ENCODE measurements at places on chromosomes 1 and 21.

GRCh38 chr1:41650028-41650880 is 165.8 kb upstream of the EDN2 start:
- no peak for DNase-seq

- DNase-seq, result peak; percentile 64
Observed at GRCh38 chr1:12478612-12478985, 139.4 kb downstream of the DHRS3 start.

- no peak for DNase-seq
Observed at GRCh38 chr1:159428536-159428935, 3.5 kb upstream of the OR10J4 start.

- DNase-seq, result no peak
Observed at GRCh38 chr1:44660176-44660575, 14.1 kb downstream of the TMEM53 start.

DNA sequence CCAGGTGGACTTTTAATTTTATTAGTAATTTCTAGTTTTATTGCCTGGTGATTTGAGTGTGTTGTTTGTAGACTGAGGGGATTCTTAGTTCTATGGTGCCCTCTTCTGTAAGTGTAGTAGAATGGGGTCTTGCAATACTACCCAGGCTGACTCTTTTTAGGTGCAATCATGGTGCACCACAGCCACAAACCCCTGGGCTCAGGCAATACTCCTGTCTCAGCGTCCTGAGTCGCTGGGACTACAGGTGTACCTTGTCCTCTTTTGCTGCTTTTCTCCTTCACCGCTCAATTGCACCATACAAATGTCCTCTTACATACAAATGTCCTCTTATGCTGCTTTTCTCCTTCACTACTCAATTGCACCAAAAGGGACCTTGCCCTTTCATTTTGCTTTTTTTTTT is 43.1 kb downstream of the SCP2 start:
- no peak for DNase-seq

DNA sequence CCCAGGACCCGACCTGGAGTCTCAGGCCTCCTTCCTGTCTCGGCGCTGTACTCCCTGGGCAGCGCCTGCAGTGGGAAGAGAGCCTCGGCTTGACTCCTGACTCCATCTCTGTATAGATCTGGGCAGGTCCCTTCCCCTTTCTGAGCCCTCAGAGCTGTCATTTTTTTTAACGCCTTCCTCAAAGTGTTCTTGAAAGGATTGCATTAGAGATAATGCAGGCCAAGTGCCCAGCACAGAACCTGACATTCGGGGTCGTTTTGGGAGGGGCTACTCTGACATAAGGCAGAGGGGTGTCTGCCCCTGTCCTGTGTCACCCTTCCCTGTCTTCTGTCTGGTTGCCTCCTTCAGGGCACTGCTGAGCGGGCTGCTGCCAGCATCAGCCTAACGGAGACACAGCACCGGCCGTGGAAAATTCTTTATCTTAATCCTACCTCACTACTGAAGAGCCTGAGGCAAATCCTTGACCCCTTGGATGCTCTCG is 271.6 kb downstream of the TRABD2B start:
- DNase-seq, result no peak

GRCh38 chr1:94535879-94536278 is 5.7 kb downstream of the F3 start:
- DNase-seq, result no peak

- DNase-seq, result no peak
Observed at GRCh38 chr21:43284700-43285099, 115.9 kb downstream of the CRYAA start.

DNA sequence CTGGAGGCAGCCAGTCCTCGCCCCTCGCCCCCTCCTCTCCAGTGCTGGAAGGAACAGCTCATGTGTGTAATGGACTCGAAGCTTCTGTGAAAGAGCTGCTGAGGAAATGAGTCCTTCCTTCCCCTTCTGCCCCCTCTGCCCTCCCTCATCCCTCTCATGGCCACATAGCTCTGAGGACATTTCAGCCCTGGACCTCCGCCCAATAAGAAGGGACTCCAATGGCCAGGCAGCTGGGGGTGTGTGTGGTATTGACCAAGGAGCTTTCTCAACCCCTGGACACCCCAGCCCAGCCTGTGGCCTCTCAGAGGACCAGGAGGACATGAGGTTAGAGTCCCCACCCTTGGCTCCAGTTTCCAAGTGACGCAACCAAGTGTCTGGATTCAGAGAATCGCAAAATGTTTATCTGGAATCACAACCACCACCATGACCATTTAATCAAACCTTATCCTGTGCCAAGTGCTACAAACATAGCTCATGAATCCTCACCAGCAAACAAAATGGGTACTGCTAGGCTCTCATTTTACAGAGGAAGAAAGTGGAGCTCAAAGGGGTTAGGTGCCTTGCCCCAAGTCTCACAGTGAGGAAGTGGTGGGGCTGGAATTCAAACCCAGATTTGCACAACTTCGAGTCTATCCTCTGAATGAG is 47.8 kb upstream of the ECE1 start:
- DNase-seq, result no peak

DNA sequence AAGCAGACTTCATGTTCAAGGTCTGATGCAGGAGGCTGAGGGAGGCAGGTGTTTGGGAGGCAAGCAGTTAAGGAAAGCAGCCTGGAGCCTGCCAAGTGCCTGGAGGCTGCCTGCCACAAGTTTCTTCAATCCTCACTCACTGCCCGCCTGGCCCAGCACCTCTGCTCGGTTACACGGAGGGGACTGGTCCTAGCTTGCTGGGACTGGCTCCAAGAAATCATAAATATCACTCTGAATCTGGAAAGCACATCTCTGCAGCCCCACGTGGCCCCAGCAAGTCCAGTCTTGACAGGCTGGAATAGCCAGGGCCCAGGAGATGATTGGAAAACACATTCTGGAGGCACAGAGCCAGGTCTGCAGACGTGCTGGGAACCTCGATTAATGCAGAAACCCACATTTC is 83.9 kb downstream of the BCAR3 start:
- DNase-seq, result no peak

GRCh38 chr1:55143684-55144083 is 71.5 kb downstream of the USP24 start:
- no peak for DNase-seq

Data from activated CD8-positive, alpha-beta memory T cell treated with anti-CD3 and anti-CD28 coated beads, Interleukin-2, amount 50 U/mL, for 48 hours (primary cell).